ENCODE measurements at places on chromosomes 12 and 14.
A peak's percentile ranks its signal among the peaks of the same experiment; 100 is the strongest.

- no peak for DNase-seq
Observed at GRCh38 chr14:102170061-102170460, 30.4 kb downstream of the WDR20 start.

- DNase-seq: peak; percentile 30
Observed at GRCh38 chr12:95474660-95474958, 657 bp downstream of the METAP2 start.

- DNase-seq: no peak
Observed at GRCh38 chr12:105476616-105477015, 146.1 kb downstream of the C12orf75 start.

GRCh38 chr12:120500581-120500980 lies 4.7 kb downstream of the DYNLL1 start:
- no peak for DNase-seq

- peak; percentile 48 for DNase-seq
Observed at GRCh38 chr12:54036620-54037359, 3.9 kb downstream of the HOXC5 start.

DNA sequence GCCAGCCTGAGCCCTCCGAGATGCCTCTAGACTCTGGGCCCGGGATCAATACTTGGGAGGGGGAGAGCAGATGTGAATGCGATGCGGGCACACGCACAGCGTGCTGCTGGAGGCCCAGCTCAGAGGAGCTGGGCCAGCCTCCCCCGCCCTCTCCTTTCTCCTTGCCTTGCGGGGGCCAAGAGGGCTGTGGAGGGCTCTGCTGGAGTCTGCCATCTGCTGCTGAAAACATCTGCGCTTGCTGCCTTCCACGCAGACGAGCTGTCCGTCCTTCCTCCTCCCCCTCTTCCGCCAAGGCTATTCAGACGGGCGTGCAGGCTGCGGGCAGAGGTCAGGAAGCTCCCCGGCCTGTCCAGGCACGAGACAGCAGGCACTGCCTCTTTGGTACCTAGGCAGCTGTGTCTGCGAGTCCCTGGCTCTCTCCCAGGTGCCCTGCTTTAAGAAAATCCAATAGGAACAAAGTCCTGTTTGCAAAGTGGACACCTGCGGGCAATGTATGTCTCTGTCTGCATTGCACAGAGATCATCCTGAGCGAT lies 75.2 kb downstream of the SPRING1 start:
- peak; percentile 62 for DNase-seq
